Astrocyte of the spinal cord (primary cell): ENCODE measurements at places on chromosomes 3 and 15.
A peak's percentile ranks its signal among the peaks of the same experiment; 100 is the strongest.

- DNase-seq: no peak
These were observed 196.0 kb upstream of the LYSMD4 start for GRCh38 chr15:99929266-99929665.

- no peak for DNase-seq
These were observed 219.0 kb downstream of the SHQ1 start for GRCh38 chr3:72629191-72629631.

GRCh38 chr15:77507911-77508310, 87.2 kb downstream of the HMG20A start:
- DNase-seq: peak; percentile 52

GRCh38 chr3:103367481-103367880, 932.7 kb downstream of the ZPLD1 start:
- no peak for DNase-seq

DNA sequence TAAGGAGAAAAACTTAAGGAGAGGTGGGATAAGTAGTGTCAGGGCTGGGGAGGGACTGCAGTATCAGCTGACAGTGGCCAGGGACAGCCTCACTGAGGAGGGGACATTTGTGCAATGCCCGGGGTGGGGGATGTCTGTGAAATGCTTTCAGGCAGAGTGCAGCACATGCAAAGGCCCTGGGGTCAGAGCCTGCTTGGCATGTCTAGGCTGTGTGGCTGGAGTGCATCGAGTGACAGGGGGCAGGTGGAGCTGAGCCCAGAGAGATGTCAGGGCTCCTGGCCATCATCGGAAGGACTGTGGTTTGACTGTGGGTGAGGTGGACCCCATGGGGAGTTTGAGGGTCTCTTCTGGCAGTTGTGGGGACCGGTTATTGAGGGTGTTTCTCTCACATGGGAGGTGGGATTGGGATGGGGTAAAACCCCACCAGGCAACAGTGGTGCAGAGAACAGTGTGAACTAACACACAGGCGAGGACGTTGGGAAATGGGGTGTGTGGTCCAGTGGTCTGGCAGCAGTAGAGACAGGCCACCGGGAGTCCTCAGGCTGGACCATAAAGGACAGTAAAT, 61.2 kb downstream of the FBLN2 start:
- DNase-seq: no peak

- DNase-seq: no peak
These were observed 556.4 kb upstream of the CCDC54 start for GRCh38 chr3:106820726-106821362.

DNA sequence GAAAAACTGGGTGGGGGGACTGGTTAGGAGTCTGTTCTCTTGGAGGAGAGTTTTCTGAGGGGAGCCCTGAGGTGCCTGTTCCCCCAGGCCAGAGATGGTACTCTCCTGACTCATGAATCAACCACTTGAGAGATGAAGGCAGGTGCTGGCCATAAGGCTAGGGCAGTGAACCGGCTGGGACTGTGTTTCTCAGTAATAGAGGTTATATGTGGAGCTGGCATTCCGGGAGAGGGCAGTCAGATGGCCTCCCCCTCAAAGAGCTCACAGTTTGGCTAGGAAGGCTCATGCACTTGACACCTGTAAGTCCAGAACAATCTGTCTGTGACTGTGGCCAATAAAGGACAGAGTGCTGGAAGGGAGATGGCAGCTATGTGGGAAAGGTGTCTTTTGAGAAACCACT, 10.0 kb upstream of the SCN10A start:
- no peak for DNase-seq

DNA sequence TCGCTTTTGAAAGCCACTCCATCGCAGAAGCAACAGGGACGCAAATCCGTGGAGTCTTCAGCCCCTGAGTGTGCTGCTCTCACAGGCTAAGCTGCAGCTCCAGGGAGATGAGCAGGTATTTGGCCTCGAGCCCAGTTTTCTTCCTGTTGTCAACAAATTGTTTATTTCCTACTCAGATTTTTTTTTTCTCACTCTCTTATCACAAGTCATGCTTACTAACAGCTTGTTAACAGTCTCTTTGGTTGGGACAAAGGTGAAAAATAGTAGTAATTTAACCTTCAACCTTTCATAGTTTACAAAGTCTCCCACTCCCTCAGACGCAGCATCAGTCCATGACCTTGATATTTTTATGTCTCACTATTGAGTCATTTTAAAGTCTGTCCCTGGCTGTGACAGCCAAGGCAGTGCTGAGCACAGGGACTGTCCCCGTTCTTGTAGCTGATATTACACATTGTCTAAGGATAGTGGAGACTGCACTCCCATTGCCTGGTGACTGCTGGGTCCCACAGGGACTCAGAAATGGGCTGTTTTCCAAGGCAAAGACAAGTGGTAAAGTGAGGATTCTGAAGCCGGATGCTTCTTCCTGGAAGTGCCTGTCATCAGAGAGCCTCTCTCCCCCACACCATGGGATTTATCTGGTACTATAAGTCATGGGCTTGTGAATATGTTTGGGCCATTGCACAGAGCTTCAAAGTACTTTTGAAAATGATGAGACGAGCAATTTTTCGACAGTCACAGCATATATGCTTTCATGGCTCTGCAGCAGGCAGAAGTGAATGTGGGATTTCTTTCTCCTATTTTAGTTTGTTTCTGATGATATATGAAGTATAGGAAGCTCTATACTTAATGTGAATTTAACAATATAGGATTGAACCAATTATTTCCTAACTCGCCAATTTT, 59.8 kb upstream of the UNC13C start:
- no peak for DNase-seq

DNA sequence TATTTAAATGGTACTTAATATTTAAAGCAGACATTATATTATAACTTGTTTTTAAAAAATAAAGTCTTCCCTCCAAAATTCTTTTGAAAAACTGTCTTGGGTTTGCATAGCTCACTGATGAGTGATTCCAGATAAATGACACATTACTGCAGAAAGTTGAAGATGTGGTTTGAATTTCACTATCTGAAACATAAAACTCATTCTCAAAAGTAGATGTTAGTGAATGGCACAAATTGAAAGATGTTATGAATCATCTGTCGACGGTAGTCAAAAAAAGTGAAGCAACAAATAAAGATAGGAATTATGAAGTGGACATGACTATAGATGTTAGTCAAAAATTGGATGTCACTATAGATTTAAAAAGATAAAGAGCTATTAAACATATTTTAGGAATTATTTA, 280.5 kb downstream of the GAP43 start:
- no peak for DNase-seq

DNA sequence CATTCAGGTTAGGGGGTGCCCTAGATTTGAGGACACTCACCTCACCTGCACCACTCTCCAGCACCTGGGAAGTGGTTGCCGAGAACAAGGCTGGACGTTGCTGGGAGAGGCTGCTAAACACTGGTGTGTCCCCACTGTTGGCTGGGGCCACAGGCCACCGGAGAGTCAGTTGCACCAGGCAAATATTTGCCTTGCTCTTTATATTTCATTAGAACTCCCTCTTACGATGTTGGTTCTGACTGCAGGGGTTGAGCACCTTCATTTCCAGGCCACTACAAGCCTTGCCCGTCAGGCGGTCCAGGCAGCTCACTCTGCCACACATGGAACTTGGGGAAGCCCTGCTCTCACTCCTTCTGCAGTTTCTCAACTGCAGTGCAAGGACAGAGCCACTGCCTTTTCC, 30.7 kb downstream of the HCN4 start:
- DNase-seq: no peak

- no peak for DNase-seq
These were observed 264.1 kb upstream of the SLCO3A1 start for GRCh38 chr15:91589360-91589759.

- no peak for DNase-seq
These were observed 3.5 kb upstream of the FYTTD1 start for GRCh38 chr3:197746209-197746608.

DNA sequence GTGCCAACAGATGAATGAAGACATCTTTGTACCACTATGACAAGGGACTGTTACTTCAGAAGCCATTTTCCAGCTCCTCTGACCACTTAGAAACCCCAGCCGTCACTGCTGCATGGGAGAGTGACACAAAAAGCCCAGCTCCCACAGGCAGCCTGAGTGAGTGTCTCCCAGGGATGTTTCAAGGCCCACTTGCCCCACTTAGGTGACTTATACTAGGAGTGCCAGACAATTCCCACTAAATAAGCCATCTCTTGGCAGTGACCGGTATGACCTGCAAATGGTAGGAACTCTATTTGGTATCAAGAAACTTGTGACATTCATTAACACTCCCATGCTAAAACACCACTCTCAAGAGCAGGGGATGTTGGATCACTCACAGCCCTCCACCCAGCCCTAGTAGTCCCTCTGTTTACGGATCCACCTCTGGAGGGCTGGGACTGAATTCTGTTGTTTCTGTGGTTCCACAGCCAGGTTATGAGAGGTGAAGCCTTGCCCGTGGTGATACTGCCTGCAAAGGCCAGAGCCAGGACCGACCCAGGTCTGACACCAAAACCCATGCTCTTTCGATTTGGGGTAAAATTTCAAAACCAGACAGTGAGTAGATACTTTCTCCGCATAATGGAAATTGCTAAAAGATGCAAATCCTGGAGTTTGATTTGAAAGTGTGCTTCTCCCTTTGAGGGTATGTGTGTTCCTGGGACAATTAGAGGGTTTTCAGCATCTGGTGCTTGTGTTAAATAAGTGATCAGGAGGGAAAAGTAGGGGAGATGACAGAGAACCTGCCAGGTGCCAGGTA, 14.5 kb downstream of the RBP1 start:
- no peak for DNase-seq

DNA sequence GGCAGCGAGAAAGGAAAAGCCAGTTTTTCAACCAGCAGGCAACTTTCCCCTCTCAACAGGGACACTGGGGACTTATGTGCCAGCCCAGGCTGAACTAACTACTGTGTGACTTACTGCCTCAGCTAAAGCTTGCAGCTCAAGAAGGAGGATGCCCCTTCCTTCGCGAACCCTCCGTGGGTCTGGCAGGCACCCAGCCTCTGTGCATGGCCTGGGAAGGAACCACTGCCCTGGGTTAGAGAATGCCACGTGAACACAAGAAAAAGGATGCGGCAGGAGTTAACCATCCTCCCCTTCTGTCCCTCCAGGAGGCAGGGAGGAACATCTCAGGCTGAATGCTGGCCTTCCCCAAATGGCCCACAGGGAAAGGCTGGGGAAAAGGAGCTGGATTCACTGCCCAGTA, 29.0 kb downstream of the CHDH start:
- DNase-seq: no peak

- DNase-seq: no peak
These were observed 34.6 kb downstream of the FGD5 start for GRCh38 chr3:14853271-14853951.

GRCh38 chr3:128068156-128068620, 16.0 kb downstream of the SEC61A1 start:
- DNase-seq: peak; percentile 50
